ENCODE measurements at places on chromosomes 1 and 21.

DNA sequence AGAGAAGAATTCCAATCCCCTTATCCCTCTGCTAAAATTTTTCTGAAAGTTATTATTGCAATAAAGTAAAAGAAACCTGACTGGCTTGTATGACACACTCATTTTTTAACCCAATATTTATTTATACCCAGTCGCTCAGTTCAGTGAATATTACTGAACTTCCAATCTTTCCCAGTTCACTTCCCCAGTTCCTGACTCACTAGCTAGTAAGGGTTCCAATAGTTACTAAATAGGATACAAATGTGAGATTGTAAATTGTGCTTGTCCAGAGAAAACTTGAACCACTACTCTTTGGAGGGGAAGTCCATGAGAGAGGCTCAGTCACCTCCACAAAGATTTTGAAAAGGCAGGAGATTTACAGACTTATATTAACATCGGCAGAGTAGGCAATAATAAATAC, 31.4 kb downstream of the PRDX6 start:
- DNase-seq = no peak

- DNase-seq = no peak
Measured at GRCh38 chr1:29498126-29499103, 262.1 kb downstream of the PTPRU start.

- no peak for DNase-seq
Measured at GRCh38 chr1:56686169-56686568, 41.1 kb downstream of the PRKAA2 start.

GRCh38 chr1:11067716-11068599, 8.1 kb upstream of the SRM start:
- DNase-seq = no peak

GRCh38 chr21:41751611-41752011, 15.2 kb downstream of the RIPK4 start:
- no peak for DNase-seq

- no peak for DNase-seq
Measured at GRCh38 chr21:35696644-35697043, 363.7 kb downstream of the SETD4 start.

- no peak for DNase-seq
Measured at GRCh38 chr1:157523774-157524493, 28.4 kb downstream of the FCRL5 start.

DNA sequence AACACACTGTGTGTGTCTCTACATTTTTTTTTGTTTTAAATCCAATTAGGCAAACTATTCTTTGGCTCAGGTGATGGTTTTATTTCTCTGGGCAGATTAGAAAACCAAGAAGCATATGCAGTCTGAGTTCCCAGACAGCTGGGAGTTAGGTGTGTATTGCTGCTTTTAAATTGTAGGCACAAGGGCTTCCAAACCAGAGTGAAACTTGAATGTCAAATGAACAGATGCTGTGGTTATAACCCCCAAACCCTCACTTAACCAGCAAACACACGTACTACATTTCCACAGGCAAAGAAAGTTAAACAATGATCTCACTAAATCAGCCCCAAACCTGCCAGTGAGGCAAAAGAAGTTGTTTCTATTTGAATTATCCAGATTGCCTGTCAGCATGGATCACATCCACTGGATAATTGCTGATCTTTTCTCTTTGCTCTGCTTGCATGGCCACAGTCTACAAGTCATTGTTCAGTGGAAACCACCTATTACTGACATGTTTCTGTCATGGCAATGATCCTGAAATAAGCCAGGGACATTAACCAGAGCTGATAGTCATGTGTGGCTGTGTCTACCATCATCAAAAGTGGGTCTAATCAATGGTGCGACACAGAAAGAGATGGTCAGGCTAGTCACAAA, 576.5 kb upstream of the PLXNA2 start:
- DNase-seq = no peak

DNA sequence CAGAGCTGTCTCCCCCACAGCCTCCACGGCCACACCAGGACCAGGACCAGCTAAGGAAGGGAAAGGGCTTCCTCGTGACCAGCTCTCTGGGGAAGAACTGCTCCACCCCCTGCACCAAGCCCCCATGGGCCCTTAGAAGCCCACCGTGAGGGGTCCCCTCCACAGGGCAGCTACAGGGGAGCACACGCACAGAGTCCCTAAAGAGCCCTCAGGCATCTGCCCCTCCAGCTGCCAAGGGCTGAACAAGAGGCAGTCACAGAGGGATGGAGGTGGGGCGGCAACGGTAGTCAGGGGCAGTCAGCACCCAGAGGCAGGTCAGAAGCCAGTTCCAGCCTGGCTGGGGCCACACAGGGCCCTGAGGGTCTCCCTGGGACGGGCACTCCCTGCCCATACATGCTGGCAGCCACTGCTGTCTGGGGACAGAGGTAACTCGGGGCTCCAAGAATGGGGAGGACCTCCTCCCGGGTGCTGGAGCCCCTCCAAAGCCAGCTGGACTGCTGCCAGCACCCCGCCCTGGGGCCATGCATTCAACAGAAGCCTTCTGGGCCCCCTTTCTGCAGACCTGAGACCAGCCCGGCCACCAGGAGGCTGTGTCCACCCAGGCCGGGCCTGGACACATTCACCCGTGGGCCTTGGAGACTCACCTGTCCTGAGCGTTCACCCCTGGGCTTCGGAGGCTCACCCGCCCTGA, 18.7 kb downstream of the SLC19A1 start:
- DNase-seq = no peak

DNA sequence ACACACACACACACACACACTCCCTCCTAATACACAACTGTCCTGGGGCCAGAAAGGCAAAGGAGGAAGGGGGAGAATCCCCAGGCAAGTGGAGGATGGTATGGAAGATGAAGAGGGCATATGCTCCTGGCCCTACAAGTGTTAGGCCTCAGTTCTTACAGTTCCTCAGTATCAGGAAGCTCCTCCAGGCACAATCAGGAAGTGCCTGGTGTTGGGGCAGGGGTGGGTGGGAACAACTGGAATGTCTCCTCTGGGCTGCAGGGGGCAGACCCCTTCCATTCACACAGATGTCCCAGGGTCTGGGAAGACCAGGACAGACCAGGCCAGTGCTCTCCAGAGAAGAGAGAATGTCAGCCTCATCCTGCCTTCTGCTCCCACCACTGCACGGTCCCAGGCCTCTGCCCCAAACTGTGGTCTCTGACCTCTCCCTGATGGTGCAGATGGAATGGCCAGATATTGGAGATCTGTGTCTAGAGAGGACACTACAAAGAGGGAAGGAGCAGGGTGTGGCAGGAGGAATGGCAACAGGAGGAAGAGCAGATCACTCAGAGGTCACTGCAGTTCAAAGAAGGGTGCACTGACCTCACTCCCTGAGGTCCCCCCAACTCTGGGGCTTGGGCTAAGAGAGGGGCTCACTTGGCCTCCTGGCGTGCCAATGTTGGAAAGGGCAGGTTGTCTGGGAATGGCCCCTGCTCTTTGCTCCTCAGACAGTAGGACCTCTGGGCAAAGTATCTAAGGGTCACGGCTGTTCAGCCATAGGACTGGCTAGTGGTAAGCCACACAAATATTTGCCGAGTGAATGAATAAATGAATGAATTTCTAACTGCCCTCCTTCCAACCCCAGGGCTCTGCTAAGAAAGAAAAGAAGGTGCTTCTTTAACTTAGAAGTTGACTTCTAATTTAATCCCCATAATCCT, 2.5 kb upstream of the DENND2D start:
- DNase-seq = no peak

All from bone marrow (tissue), 2 donors.